ENCODE measurements at places on chromosomes 1 and 21.

GRCh38 chr21:41674402-41674801 lies 92.5 kb downstream of the RIPK4 start:
- no peak for ATAC-seq

GRCh38 chr1:28871631-28872401 lies 42.6 kb upstream of the EPB41 start:
- ATAC-seq: no peak

GRCh38 chr1:239437822-239438221 lies 51.5 kb downstream of the CHRM3 start:
- no peak for ATAC-seq

DNA sequence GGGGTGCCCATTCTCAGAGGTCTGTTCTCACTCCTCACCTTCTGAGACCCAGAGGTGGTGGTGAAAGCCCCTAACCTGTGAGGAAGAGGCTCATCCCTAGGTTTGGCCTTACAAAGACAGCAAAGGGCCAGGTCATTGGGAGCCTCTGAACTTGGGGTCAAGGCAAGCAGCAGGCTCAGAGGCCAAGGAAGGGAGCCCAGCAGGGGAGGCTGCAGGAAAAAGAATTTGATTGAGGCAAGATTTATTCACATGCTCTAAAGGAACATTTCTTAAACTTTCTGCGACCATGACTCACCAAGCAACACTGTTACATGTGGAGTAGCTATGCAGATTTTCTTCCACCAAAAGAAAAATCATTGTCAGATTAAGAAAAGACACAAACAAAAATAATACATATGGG lies 132.5 kb upstream of the SYT6 start:
- ATAC-seq: no peak

DNA sequence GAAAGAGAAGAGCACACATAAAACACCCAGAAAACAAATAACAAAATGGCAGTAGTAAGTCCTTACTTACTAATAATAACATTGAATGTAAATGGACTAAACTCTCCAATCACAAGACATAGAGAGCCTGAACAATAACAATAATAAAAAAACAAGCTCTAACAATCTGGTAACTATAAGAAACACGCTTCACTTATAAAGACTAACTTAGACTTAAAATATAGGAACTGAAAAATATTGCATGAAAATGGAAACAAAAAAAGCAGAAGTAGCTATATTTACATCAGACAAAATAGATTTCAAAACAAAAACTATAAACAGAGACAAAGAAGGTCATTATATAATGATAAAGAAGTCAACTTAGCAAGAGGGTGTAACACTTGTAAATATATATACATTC lies 83.1 kb upstream of the LYPLAL1 start:
- peak; percentile 77 for ATAC-seq

DNA sequence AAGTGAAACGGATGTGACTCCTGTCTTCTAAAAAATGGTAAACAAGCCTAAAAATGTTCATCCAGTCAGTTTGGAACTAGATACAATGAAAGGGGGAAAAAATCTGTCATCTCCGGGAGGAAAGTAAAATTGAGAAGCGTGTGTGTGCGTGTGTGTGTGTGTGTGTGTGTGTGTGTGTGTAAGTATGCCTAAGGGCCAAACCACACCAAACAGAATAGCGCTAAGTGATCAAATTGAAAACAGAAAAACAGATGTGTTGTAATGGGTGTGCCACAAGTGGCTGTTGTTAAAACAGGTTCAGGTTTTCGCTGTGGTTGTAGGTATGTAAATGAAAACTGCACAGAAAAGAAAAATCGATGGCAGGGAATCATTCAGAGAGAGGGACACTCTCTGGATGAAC lies 106.7 kb downstream of the RNF220 start:
- ATAC-seq: no peak

- ATAC-seq: no peak
Measured at GRCh38 chr1:12450090-12450755, 167.8 kb downstream of the DHRS3 start.

- no peak for ATAC-seq
Measured at GRCh38 chr1:11566042-11566850, 87.3 kb downstream of the DISP3 start.

GRCh38 chr1:109615879-109616278 lies 3.5 kb downstream of the GNAT2 start:
- peak; percentile 76 for ATAC-seq

DNA sequence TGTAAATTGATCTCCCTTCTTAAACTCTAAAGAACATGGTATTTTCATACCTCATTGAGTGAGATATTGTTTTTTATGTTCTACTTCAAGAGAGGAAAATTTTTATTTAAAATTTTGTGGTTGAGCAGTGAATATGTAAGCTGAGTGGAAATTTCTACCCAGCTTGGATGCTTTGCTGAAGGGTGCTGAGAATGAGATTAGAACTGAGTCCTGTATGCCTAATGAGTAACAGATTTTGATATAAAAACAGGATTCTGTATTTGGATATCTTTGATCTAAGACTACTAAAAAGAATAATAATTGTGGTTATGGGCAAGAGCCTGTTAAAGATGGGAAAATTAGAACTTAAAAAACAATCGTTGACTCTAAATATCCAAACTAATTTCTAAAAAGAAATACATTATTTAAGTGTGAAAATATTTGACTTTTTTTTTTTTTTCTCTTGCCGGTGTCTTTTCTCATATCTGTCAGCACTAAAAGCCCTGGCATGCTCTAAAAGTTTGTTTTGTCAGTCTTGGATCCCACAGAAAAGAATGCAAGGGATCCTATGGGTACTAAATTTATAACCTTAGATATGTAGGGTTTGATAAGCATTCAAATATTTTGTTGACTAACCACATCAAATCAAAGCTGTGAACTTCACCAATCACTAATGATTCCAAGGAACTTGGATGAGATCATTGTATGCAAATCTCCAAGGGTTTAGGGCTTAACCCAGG lies 652.3 kb downstream of the PTPRC start:
- no peak for ATAC-seq

DNA sequence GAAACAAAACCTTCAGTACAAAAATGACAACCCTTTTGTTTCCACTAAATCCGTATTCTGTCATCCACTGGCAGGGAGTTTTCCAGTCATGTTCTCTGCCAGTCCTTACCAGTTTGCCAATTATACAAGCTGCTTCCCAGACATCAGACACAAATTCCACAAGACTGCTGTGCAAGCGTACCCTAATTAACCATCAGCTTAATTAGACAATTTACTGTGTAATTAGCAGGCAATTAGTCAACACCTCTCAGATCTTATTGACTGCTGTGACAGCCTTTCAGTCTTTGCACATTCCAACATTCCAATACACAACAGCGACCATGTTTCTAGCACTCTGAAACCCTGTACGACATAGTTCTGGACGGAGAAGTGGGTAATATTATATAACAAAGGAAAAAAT lies 420.1 kb downstream of the DPYD start:
- no peak for ATAC-seq

GRCh38 chr1:240878631-240879030 lies 266.7 kb upstream of the GREM2 start:
- no peak for ATAC-seq

DNA sequence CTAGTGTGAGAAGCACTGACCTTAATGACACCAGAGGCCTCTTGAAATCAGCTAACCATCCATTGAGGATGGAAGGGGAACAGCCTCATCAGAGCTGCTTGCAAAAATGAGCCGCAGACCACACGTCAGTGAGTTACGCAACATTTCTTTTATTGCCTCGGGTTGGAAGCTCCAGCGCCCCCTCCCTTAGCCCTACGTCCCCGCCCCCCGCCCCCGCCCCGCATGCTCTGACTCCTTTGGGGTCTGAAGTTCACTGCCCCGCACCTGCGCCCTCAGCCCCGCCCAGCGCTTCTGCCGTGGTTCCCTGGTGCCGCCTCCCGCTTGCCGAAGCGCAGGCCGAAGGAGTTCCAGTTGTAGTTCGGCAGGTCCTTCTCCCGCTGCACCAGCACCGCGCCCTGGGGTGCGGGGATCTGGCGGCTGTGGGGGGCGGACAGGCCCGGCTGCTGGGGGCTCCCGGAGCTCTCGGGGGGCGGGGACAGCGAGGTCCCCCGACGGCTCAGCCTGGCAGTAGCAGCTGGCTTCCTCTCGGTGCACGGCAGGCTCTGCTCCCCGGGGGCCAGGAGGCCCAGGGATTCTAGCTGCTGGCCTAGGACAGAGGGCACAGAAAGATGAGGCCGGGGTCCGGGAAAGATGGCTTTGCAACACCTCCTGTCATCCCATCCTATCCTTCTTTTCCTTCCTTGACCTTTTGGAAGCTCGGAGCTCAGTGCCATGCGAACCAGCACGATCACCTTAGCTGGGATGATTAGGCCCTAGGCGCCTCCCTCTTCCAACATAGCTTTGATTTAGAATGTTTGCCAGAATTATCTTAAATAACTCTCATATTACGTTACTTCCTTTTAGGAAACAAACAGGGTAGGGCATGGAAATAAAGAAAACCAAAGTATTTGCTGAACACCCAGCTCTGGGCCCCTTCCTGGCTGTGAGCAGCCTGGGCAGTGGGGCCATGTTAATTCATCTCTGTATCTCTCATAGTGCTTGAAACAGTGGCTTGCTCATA lies 5.8 kb downstream of the KISS1 start:
- peak; percentile 35 for ATAC-seq

GRCh38 chr21:42532466-42533181 lies 19.0 kb downstream of the SLC37A1 start:
- no peak for ATAC-seq

GRCh38 chr1:118558933-118559332 lies 373.9 kb upstream of the SPAG17 start:
- ATAC-seq: no peak

GRCh38 chr1:72579629-72580028 lies 297.3 kb upstream of the NEGR1 start:
- no peak for ATAC-seq

DNA sequence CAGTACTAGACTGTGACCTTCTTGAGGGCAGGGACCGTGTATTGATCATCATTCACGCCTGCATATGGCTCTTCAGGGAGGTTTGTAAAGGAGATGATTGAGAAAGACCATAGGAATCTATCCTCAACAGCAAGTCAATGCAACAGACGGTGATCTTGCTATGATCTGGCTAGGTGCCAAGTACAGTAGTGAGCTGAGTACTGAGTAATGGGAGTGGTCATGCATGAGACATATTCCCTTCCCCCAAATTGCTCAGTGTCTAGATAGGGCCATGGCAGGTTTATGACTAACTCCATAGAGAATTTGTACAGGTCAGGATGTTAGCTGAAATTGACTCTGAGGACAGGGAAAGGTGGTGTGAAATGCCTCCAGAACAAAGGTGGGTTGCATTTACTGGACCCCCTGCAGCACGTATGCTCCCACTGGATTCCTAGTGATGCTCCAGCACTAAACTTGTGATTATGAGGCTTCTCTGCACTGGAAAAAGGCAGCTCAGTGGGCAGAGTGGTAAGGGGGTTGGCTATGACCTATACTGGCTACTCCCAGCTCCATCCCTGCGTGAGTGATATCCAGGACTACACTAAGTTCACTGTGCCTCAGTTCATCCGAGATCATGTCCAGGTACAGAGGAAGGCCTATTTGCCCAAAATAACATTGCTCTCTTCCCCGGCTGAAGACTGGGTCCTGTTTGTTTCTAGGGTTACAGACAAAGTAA lies 37.2 kb downstream of the KCNJ6 start:
- ATAC-seq: no peak

DNA sequence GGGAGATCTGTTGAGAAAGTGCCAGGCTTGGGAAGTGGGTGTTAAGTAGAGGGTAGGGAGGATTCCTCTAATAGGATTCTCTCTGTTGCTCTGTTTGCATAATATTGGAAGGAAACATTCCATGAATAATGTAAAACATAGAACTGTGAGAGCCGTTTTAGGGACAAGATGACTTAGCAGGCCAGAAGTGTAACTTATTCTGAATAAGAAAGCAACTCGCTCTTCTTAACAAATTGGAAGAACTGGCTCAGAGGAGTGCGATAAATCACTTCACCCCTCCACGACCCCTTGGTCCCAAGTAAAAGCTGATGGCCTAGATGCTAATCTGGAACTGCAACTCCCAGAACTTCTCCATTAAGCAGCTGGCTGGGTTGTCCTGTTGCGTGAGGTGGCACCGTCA lies 19.1 kb downstream of the SIM2 start:
- ATAC-seq: no peak

DNA sequence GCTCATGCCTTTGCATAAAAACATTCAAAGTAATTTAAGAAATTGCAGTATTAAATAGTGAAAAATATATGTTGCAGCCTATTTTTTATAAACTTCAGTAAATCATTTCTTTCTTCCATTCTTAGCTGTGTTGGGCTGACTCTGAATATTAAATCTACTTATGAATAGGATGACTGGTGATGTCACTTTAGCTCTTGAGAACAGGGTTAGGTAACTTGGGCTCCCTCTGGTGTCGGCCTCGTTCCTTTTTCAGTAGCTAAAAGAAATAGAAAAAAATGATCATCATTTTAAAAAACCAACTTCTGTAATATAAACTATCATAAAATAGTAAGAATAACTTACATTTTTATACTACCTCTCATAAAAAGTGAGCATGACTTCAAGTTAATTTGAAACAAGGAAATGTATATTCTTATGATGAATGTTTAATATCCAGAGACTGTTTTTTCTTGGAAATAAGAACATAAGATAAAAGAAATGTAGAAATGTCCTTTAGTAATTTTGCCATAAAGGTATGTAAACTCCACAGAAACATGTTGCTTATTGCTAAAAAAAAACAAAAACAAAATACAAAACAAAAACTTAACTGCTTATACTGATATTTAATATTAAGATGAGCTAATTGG lies 26.8 kb upstream of the NCAM2 start:
- no peak for ATAC-seq

- ATAC-seq: no peak
Measured at GRCh38 chr21:38777015-38777414, 28.7 kb upstream of the ETS2 start.

DNA sequence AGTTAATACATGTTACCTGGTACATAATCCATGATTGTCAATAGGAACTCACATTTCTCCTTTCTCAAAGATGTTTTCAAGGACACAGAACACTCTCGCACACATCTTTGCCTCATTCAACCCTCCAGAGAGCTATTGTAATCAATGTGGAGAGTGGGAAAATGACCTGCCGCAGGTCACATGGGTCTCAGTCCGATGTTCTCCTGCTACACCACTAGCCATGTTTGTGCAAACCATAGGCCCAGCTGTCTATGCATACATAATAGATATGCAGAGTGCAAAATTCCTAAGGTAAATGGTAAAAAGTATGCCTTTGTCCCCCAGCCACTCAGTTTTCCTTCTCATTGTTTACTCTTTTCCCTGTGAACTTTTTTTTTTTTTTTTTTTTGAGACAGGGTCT lies 89.2 kb downstream of the ADSS2 start:
- no peak for ATAC-seq

DNA sequence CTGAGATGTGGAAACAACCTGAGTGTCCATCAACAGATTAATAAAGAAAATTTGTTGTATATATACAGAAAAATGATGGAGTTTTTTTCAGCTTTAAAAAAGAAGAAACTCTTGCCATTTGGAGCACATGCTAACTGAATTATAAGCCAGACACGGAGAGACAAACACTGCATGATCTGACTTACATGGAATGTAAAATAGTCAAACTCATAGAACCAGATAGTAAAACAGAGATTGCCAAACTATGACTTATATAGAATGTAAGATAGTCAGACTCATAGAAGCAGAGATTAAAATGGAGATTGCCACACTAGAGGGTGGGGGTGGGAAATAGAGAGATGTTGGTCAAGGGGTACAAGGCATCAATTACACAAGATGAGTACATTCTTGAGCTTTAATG lies 1786.6 kb downstream of the PLA2G4A start:
- ATAC-seq: no peak
